ENCODE measurements at places on chromosomes 6 and 20. TPM values are rescaled to one million over a fixed set of nuclear protein-coding genes. Genes with fewer than 3 reads are reported as not detected.

WFDC5 gene
- polyA plus RNA-seq = 2.4 TPM

WFDC12 gene
- 1.8 TPM for polyA plus RNA-seq

FABP7 gene
- polyA plus RNA-seq = not detected

IRAK1BP1 gene
- 3.8 TPM for polyA plus RNA-seq

C6orf15 gene
- 0.08 TPM for polyA plus RNA-seq

SASH1 gene
- 4.4 TPM for polyA plus RNA-seq

SMIM26 gene
- 76.6 TPM for polyA plus RNA-seq

OR2H1 gene
- not detected for polyA plus RNA-seq

RIMS1 gene
- not detected for polyA plus RNA-seq

PSMB1 gene
- 438 TPM for polyA plus RNA-seq

LTA gene
- polyA plus RNA-seq = 0.04 TPM

FOXC1 gene
- polyA plus RNA-seq = 4.3 TPM

C6orf141 gene
- 51.6 TPM for polyA plus RNA-seq

PAK5 gene
- 0.01 TPM for polyA plus RNA-seq
